ENCODE measurements at places on chromosomes 2 and 18.

GRCh38 chr2:46356991-46357390 lies 59.8 kb downstream of the EPAS1 start:
- DNase-seq = no peak

DNA sequence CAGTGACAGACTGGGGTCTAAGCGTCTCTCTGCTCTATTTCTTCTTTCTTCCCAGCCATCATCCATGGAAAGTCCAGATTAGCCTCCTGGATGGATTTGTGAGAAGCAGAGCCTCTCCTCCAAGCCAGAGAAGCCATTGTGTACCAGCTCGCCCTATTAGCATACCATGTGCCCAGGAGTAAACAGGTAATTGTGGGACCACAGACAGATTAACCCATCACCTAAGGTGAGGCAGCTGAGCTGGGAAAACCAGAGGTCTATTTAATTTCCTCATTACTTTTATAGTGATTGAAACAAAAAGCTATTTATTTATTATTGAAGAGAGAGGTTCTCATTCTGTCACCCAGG lies 54.7 kb upstream of the NT5C1B start:
- DNase-seq = no peak

- DNase-seq = no peak
These were observed 61.2 kb downstream of the LRPPRC start for GRCh38 chr2:43934567-43934966.

DNA sequence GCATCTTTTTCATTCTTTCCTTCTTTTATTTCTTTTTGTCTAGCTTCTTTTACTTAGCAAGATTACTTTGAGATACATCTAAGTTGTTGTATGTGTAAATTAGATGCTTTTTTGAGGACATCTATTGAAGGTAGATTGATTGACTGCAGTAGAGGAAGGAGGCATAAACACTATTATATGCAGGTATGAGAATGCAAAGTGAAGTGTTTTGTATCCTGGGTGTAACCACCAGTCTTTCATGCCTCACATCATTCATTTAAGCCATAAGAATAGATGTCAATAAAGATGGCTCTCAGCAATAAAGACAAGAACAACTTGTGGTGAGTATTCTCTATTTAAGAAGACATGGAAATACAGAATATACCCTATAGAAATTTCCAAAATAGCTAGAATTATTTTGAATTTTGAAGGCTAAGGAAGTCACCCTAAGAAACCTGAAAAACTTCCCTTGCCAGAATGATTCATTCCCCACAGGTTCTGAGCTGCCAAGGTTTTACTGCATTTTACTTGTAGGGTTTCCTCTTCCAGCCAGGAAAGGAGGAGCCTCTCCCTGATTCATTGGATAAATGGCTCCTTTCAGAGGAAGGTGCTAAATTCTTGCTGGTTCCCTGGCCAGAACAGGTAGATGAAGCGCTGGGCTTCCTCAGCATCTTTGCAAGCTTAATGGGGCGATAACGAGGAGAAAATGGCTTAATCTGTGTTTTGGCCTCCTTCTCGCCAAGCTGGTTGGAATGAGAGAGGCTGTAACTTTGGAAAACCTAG lies 279.8 kb upstream of the SLC14A2 start:
- no peak for DNase-seq

GRCh38 chr2:51722311-51722710 lies 690.4 kb upstream of the NRXN1 start:
- no peak for DNase-seq

DNA sequence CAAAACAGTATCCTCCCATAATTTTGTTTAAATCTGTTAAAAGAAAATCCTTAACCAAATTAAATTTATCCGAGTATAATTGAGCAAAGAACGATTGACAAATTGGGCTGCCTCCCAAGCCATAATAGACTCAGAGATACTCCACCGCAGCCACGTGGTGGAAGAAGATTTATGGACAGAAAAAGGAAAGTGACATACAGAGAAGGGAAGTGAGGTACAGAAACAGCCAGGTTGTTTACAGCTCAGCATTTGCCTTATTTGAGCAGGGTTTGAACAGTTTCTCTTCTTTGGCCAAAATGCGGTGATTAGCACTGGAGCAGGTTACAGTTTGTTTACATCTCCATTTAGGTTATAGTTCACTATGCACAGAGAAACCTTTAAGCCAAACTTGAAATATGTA lies 60.8 kb downstream of the KYNU start:
- no peak for DNase-seq

DNA sequence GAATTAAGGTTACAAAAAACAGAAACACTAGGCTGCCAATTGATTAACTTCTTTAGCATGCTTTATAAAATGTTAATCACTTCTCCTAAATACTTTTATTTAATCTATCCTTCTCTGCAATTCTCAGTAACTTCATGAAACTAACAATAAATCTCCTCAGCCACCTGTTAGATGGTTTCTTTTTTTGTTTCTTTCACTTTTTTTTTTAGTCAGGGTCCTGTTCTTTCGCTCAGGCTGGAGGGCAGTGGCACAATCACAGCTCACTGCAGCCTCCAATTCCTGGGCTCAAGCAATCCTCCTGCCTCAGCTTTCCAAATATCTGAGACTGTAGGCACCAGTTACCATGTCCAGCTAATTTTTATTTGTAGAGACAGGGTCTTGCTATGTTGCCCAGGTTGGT lies 213.4 kb upstream of the STK17B start:
- DNase-seq = no peak

GRCh38 chr18:37299471-37300304 lies 265.9 kb downstream of the CELF4 start:
- peak; percentile 11 for DNase-seq

- DNase-seq = peak; percentile 41
These were observed 8.6 kb downstream of the HS1BP3 start for GRCh38 chr2:20642055-20642971.

DNA sequence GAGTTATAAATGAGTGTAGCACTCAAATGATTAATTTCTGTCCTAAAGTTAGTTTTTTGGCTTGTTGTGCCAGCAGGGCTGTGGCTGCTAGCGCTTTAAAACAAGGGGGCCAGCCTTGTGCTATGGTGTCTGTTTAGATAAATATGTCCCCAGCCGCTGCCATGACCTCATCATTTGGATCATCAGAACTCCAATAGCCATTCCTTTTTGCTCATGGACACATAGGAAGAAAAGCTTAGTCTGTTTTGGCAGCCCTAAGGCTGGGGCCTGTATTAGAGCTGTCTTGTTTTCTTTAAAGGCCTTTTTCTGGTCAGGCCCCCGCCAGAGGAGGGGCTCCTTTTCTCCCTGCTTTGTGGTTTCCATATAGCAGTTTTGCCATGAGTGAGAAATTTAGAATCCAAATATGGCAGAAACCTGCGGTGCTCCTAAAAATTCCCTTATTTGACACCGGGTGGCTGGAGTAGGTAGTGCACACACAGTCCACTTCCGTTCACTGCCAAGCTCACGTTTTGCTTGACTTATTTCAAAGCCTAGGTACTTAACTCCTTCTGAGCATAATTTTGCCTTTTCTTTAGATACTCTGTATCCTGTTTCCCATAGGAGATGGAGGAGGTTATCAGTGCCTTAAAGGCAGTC lies 60.4 kb upstream of the SLC35G4 start:
- no peak for DNase-seq

GRCh38 chr18:47283476-47283875 lies 32.0 kb upstream of the SKOR2 start:
- no peak for DNase-seq

- no peak for DNase-seq
These were observed 110.9 kb downstream of the LYPD6 start for GRCh38 chr2:149441255-149441654.

- no peak for DNase-seq
These were observed 5.5 kb upstream of the SCYGR5 start for GRCh38 chr2:227661025-227661649.

- DNase-seq = no peak
These were observed 54.6 kb downstream of the MERTK start for GRCh38 chr2:111952871-111953452.

DNA sequence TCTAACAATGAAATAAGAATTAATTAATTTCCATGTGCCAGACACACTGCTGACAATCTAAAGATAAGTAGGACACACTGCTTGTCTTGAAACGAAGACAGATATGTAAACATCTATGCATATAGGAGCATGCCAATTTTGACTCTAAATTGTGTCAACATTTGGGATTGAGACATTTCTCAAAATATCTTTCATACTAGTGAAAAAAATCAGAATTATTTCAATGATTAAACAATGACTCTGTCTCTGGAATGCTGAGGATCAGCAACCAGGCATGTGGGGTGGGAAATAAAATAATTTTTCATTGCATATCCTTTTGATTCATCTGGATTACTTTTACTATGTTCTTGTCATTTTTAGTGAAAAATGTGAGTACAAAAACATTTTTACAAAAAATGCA lies 262.6 kb upstream of the SYT4 start:
- no peak for DNase-seq

- DNase-seq = no peak
These were observed 99.4 kb upstream of the SCN7A start for GRCh38 chr2:166593403-166593802.

DNA sequence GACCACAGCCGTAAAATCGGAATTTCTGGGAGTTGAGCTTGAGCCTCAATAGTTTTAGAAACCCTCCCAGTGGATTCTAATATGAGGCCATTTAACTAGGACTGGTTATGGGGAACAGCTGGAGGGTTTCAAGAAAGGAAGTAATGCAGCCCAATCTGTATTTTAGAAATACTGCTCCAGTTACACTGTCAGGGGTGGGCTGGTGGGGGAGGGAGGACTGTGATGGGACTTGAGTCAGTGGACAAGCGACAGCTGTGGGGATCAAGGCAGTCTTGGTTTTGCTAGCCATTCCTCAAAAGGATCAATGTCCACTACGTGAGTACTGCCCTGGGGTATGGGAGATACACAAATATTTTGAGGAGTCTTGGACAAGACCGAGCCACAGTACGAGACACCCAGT lies 34.8 kb downstream of the ASB1 start:
- no peak for DNase-seq

DNA sequence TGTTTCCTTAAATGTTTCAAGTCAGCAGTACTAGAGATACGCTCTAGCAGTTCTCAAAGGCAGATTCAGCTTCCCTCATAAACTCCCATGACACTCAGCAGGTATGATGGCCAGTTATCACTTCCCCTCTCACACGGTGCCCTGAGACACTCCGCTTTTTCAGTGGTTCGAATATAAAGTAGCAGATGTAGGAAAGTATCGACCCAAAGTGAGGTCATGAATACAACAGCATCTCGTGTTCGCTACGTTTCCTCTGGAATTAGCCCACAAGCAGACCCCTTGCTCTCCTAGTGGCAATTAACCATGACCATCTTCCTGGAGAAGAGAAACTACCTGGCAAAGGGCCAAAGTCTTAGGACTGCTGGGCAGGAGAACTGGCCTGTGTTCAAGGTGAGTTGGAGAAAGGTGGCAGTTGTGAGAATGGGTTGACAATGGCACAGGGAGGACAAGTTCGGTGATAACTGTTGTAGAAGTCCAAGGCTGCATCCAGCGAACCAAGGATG lies 9.3 kb upstream of the AGBL5 start:
- DNase-seq = no peak

- no peak for DNase-seq
These were observed 255.8 kb upstream of the RGPD4 start for GRCh38 chr2:107570876-107571275.

All from NCI-H526 treated with DMSO at 0.1 percent for 48 hours (cell line).